ENCODE measurements at places on chromosomes 4 and X.

DNA sequence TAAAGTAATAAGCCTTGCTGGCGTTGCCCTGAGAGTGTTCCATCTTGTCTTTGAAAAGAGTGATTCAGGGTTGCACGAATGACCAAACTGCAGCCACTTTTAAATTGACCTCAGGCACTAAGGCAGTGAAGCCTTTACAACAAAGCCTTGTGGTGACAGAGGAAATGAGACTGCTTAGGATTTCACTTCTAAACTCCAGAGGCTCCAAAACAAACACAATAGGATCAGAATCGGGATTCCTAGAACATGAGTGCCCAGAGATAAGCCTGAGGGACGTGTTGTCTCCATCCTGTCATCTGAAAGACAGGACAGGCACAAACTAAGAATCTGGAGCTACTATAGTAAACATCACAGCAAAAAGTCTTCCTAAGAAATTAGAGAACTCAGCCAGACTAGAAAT, 405.2 kb downstream of the PPARGC1A start:
- DNase-seq, result no peak

DNA sequence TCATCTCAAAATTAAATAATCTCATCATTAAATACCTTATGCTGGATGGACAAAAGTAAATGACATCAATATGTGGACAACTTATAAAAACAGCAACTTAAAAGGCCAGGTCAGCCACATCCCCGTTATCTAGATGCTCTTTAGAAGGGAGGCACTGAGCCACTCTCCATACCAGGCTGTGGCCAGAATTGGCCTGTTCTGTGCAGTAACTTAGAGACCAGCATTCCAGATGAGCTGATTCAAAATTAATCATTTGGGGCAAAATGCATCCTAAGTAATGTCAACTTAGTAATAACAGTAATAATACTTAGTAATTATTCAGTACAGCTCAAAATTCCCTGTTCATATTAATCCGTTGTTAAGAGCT, 373.6 kb downstream of the FBXW7 start:
- DNase-seq, result no peak

DNA sequence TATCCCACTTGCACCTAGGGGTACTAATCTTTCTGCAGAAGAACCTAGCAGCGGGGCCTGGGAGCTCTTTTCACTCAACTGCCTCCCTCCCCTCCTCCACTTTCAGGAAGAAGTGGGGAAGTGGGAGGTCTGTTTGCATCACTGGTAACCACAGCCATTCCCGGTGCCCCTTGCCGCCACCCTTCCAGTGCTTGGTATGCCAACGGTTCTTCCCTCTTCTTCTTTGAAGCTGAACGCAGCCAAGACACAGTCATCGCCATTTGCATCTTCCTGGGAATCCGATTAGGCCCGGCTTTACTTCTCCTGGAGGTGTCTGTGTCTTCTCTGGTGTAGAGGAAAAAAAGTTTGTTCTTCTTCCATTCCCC, 47.2 kb upstream of the RBPJ start:
- no peak for DNase-seq

- DNase-seq, result no peak
Measured at GRCh38 chr4:154490583-154491340, 837 bp downstream of the DCHS2 start.

GRCh38 chr4:179803857-179804256, 2361.6 kb upstream of the AGA start:
- no peak for DNase-seq

Measured in Jurkat, Clone E6-1 (cell line).